ENCODE measurements at places on chromosomes 12 and 14.

GRCh38 chr12:121443911-121444841 is 44.3 kb downstream of the RNF34 start:
- DNase-seq = no peak

DNA sequence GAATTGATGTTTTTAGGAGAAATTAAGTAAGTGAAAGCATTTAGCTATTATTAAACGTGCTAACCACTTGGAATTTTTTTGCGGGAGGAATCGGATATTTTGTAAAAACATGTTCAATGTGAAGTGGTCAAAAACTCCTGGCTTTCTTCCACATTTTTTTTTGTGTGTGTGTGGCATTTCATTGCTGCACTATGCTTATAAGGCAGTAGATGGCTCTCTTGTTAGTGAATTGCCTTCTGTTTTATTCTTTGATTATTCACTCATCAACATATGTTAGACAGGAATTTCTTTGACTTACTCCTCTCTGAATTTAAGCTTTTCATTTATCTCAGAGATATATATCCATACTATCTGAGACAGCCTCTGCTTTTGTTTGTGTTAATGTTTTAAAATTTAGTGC is 71.3 kb downstream of the DERA start:
- no peak for DNase-seq

DNA sequence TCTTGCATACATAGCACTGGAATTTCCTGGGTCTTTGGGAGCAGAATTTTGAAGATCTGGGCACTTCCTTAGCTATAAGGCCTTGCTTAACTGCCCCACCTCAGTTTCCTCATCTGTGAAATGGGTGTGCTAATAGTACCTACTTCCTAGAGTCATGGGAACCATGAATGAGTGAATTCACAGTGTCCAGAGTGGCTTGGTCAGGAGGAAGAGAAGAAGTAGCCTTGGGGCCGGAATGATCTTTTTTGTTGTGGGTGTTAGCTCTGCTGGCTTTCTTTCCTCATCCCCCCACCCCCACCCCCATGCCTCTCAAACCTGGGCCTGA is 2.4 kb downstream of the SH2B3 start:
- no peak for DNase-seq

DNA sequence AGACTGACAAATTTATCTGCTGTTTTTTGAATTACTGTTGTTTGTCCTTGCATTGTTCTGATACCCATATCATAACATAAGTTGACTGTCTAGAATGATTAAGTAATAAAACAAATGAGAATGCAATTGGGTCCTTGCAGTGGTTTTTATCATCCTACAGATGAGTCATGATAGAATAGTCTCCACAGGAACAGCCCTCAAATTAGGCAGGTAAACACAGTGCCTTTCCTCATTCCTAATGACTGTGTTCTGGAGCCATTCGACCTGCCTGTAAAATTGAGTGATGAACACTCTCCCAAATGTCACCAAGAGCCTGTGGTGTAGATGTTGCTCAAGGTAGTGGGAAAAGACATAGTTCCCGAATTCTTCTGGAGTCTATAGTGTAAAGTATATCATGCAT is 12.3 kb downstream of the NKX2-8 start:
- DNase-seq = no peak

GRCh38 chr14:56528927-56529326 is 50.7 kb upstream of the TMEM260 start:
- DNase-seq = no peak

DNA sequence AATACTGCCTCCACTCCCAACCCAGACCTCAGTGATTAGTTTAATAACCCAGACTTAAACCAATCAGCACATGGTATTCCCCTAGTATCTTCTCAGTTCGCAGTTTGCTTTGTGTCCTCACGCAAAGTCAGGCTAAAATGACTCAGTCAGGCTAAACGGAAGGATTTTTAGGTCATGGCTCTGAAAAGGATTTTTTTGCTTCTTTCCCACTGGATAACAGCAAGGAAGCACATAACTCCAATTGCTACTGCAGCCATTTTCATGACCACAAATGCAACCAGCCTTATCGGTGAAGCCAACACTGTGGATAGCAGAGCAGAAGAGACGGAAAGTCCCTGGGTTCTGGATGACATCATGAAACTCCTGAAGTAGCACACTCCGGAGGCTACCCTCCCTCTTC is 67.7 kb downstream of the ZC3H14 start:
- DNase-seq = no peak

- DNase-seq = no peak
Observed at GRCh38 chr12:12645485-12645884, 33.8 kb downstream of the CREBL2 start.

GRCh38 chr12:57455374-57456144 is 452 bp downstream of the INHBE start:
- no peak for DNase-seq

DNA sequence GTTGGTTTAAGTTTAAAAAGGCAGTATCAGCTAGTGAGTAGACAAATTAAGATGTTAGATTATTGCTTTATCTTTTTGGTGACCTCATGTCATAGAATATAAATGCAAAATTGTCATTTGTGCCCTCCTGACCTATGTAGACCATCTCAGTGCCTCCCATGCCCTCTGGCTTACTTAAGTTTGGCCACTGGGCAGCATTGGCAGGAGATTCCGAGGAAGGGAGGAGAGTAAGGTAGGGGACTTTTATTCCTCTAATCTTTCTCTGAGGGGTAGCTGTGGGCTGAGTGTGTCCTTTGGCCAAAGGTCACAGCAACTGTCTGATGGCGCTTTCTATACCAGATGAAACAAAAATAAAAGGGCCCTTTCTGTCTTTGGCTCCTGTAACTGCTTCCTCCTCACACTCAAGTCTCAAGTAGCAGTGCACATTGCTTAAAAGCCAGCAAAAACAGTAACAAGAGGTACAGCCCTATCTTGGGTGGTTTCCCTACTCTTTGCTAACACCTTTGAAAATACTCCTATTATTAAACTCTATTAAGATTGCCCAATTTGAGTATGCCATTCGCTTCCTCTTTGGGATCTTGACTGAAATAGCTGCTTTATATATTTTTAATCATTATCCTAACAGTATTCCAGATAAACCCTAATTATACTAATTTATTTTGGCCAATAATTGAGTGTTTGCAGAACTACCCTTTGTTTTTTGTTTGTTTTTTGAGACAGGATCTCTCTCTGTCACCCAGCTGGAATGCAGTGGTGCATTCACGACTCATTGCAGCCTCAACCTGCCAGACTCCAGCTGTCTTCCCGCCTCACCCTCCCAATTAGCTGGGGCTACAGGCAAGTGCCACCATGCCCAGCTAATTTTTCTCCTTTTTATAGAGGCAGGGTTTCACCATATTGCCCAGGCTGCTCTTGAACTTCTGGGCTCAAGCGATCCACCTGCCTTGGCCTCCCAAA is 56.5 kb upstream of the KCNH3 start:
- no peak for DNase-seq

- no peak for DNase-seq
Observed at GRCh38 chr12:15525441-15525840, 203.1 kb downstream of the PTPRO start.

- DNase-seq = no peak
Observed at GRCh38 chr12:11805680-11806079, 156.2 kb downstream of the ETV6 start.

- no peak for DNase-seq
Observed at GRCh38 chr14:72097173-72097783, 165.0 kb downstream of the RGS6 start.

DNA sequence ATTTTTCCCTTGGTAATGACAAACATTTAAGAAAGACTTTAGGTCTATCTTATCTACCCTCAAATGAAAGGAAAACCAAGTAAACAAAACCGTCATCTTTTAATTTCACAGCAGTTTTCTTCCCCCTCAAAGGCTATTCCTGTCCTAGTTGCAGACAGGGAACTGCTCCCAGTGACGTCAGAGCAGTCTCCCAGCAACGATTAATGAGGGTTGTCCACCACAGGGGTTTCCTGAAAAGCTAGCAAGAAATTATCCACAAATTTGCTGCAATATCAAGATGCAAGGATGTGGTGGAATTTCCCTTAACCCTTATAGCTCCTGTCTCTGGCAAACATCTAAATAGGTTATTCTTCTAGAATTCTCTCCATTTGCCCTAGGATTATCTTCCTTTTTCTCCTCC is 89.1 kb upstream of the STAC3 start:
- DNase-seq = peak; percentile 33

- DNase-seq = no peak
Observed at GRCh38 chr12:4272424-4273272, 914 bp upstream of the CCND2 start.

DNA sequence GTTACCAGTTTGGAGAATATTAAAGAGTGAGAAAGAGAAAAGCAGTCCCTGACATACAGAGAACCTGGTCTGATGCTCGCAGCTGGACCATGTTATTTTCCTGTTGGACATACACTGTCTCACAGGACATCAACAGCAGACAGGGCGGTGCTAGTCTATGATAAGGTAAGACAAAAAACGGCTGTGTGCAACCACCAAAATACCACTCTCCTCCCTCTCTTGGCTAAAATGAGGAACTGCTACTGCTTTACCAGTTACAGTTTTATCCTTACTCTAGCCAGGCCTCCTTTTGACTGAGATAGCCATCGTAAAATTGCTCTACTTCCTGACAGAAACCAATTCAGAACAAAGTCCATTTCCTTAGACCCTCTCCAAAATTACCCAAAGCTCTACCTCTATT is 47.0 kb upstream of the ERGIC2 start:
- no peak for DNase-seq

DNA sequence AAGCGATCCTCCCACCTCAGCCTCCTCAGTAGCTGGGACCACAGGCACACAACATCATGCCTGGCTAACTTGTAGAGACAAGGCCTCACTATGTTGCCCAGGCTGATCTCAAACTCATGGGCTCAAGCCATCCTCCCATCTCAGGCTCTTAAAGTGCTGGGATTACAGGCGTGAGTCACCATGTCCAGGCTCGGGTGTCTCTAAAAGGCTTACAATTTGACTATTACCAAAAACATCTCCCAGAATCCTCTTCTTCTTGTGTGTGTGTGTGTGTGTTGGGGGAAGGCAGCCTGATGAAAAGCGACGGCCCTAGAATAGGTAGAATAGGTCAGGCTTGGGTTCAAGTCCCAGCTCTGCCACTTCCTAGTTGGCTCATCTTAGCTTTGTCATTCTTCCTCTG is 16.8 kb downstream of the MSI1 start:
- no peak for DNase-seq

DNA sequence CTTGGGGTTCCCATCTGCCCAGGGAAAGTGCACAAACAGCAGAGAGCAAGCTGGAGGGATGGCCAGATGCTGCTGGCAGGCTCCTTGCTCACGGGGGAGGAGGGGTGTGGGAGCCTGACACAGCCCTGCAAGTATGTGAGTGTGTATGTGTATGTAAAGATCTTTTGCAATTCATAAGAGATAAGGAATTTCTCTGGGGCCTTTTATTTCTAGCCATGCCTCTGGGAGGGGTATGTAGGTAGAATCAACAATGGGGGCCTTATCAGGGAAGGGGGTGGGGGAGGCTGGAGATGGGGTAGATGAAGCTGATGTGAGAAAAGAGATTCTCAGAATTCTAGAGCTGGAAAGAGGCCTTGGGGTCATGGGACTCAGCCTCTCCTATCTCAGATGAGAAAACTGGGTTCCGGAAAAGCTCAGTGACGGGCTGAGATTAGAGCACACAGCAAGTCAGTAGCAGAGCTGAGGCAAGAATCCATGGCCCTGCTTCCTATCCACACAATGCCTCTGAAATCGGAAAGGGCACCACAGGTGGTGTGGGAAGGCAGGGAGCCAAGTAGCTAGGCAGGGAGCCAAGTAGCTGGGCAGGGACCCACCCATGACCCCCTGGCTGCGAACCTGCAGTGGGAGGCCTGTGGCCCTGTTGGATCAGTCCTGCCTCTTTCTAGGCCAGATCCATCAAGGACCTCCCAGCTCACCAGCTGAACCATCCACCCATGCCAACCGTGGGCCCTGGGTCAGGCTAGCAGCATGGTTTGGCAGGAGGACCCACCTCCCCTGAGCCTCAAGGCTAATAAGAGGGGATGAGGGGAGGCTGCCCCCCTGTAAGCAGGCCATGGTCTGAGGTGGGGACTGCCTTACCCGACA is 54.7 kb downstream of the PLEKHG3 start:
- no peak for DNase-seq

- no peak for DNase-seq
Observed at GRCh38 chr12:114403011-114403689, 2.8 kb downstream of the TBX5 start.

DNA sequence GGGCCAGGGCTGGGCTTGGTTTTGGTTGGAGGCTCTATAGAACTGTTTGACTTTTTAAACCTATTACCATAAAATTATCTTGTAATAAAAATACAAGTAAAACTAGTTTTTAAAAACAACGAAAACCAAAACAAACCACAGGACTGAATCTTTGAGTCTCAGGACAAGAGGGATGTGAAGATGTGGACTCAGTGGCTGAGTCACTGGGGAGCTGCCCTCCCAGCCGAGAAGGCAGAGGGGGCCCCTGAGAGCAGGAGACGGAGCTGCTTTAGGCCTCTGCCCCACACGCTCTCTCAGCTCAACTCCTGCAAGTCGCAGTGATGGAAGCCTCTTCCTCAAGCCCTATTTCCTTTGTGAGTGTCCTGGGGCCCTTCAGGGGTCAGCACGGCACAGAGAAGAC is 59.0 kb downstream of the CDC42BPB start:
- DNase-seq = no peak

DNA sequence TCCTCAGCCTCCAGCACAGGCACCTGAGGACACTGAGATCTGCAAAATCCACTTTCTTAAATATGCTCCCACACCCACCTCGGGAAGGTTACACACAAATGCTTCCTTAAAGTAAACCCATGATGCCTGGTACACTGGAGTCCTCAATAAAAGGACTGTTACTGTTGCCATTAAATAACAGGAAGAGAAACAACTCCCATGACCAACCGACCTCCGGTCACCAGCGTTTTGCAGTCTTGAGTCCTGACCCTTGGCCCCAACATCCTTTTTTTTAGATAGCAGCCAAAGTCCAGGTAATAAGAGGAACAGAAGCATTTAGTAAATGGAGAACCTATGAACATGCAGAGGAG is 42.4 kb downstream of the ITPK1 start:
- DNase-seq = no peak

- no peak for DNase-seq
Observed at GRCh38 chr14:90567991-90568390, 171.2 kb downstream of the CALM1 start.

- DNase-seq = no peak
Observed at GRCh38 chr12:48764521-48764920, 24.4 kb downstream of the ADCY6 start.

- DNase-seq = no peak
Observed at GRCh38 chr12:22447223-22447622, 97.1 kb downstream of the C2CD5 start.
